ENCODE measurements at places on chromosomes 3 and 15.

GRCh38 chr15:20356444-20356910, 185.1 kb downstream of the GOLGA6L6 start:
- H3K27me3 ChIP-seq: no peaks in the 10 kb centered on the region
- no peak for DNase-seq
- H3K4me1 ChIP-seq: no peaks in the 10 kb centered on the region
- no peaks in the 10 kb centered on the region for H3K36me3 ChIP-seq
- H3K4me3 ChIP-seq: no peak overlapping the region

DNA sequence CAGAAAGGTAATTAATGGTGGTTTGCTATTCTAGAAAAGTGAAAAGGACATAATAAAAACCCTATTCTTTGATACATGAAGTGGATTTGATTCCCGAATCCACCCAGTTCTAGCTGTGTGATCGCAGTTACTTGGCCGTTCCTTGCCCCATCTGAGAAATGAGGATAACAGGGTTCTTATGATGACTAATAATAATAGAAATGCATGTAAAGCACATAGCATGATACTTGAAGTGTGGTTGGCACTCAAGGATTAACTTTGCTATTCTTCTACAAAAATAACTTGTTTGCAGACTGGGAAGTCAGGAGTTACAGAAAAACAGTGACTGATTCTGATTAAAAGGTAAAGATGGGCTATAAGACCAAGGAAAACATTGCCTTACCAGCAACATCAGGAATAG, 26.8 kb downstream of the PARL start:
- no peak overlapping the region for H3K4me3 ChIP-seq
- H3K4me1 ChIP-seq: no peaks in the 10 kb centered on the region
- no peak for DNase-seq
- H3K36me3 ChIP-seq: no peaks in the 10 kb centered on the region
- no peak overlapping the region for H3K27ac ChIP-seq
- H3K27me3 ChIP-seq: no peaks in the 10 kb centered on the region

- no peak for DNase-seq
- H3K27me3 ChIP-seq: no peaks in the 10 kb centered on the region
- H3K4me1 ChIP-seq: no peaks in the 10 kb centered on the region
Observed at GRCh38 chr3:117728226-117728625, 1018.6 kb downstream of the TUSC7 start.

GRCh38 chr3:16305111-16305541, 40.1 kb downstream of the OXNAD1 start:
- no peak for DNase-seq
- no peak overlapping the region for H3K27ac ChIP-seq
- H3K36me3 ChIP-seq: peaks cover 4% of the 10 kb centered on the region
- H3K4me1 ChIP-seq: peaks cover 22% of the 10 kb centered on the region
- no peak overlapping the region for H3K4me3 ChIP-seq

- H3K4me3 ChIP-seq: no peak overlapping the region
- H3K4me1 ChIP-seq: no peaks in the 10 kb centered on the region
- H3K36me3 ChIP-seq: no peaks in the 10 kb centered on the region
- H3K27ac ChIP-seq: no peak overlapping the region
Observed at GRCh38 chr3:169501777-169502320, 161.7 kb downstream of the MECOM start.

- no peaks in the 10 kb centered on the region for H3K36me3 ChIP-seq
- no peak for DNase-seq
- peaks cover 3% of the 10 kb centered on the region for H3K27me3 ChIP-seq
- no peak within 1 kb of the TSS for H3K4me3 ChIP-seq
- no peak within 1 kb of the TSS for H3K27ac ChIP-seq
- H3K4me1 ChIP-seq: peaks cover 7% of the 10 kb centered on the region
Observed at GRCh38 chr3:186612721-186613636, at the start of gene AHSG. Gene AHSG, plus strand, starts transcription at chr3:186613060. Its CDS starts 82 bp downstream, at chr3:186613142.

GRCh38 chr3:64178419-64178818, 46.8 kb downstream of the PRICKLE2 start:
- no peaks in the 10 kb centered on the region for H3K36me3 ChIP-seq
- H3K27ac ChIP-seq: no peak overlapping the region

- no peak overlapping the region for H3K27ac ChIP-seq
- no peak for DNase-seq
- H3K4me1 ChIP-seq: no peaks in the 10 kb centered on the region
- H3K27me3 ChIP-seq: no peaks in the 10 kb centered on the region
Observed at GRCh38 chr3:155572085-155572484, 172.8 kb downstream of the PLCH1 start.

DNA sequence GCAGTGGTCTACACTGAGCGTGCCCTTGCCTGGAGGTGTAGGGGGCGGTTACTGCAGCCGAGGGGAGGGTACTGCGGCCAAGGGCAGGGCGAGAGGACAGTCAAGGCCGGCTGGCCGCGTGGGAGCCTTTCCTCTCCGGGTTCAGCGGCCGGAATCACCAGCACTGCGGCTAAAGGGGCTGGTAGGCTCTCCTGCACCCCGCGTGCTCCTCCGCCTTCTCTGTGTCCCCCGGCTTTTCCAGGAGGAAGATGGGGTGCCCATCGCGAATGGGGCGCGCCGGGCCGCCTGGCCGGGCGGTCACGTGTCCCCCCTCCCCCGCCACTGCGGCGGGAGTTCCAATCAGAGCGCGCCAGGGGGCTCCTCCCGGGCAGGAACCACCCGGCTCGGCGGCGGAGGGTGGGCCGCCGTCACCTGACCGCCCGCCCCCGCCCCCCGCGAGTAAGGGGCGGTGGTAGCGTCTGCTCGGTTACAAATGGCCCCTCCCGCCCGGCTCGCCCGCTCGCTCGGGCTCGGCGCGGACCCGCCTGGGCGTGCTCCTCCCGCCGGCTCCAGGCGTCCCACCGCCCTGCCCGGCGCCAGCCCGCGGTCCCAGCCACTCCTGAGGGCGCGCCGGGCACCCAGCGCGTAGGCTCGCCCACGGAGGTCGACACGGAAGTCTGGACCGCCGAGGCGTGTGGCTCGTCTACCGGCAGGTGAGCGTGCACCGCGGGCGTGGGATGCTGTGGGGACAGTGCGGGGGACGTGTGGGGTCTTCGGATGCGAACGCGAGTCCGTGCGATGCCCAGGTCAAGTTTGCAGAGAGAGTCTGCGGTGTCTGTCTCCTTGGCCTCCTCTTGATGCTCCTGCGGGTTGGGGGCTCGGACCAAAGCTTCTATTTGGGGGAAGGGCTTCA, 242.6 kb upstream of the TOPAZ1 start:
- no peak overlapping the region for H3K27ac ChIP-seq
- DNase-seq: no peak
- H3K4me3 ChIP-seq: peak overlapping the region; percentile 83
- no peaks in the 10 kb centered on the region for H3K36me3 ChIP-seq

- peaks cover 20% of the 10 kb centered on the region for H3K4me1 ChIP-seq
- H3K4me3 ChIP-seq: no peak overlapping the region
- no peaks in the 10 kb centered on the region for H3K27me3 ChIP-seq
- H3K36me3 ChIP-seq: peaks cover 4% of the 10 kb centered on the region
- DNase-seq: peak; percentile 48
- peak overlapping the region; percentile 33 for H3K27ac ChIP-seq
Observed at GRCh38 chr3:16300881-16301359, 35.9 kb downstream of the OXNAD1 start.

GRCh38 chr15:98914626-98915025, 93.0 kb downstream of the PGPEP1L start:
- H3K36me3 ChIP-seq: no peaks in the 10 kb centered on the region
- H3K4me3 ChIP-seq: no peak overlapping the region
- peaks cover 3% of the 10 kb centered on the region for H3K4me1 ChIP-seq
- no peaks in the 10 kb centered on the region for H3K27me3 ChIP-seq
- H3K27ac ChIP-seq: no peak overlapping the region
- DNase-seq: no peak

- H3K4me3 ChIP-seq: no peak overlapping the region
- H3K27ac ChIP-seq: no peak overlapping the region
- H3K27me3 ChIP-seq: no peaks in the 10 kb centered on the region
- DNase-seq: no peak
- H3K4me1 ChIP-seq: no peaks in the 10 kb centered on the region
Observed at GRCh38 chr3:96491868-96492267, 322.5 kb upstream of the EPHA6 start.

DNA sequence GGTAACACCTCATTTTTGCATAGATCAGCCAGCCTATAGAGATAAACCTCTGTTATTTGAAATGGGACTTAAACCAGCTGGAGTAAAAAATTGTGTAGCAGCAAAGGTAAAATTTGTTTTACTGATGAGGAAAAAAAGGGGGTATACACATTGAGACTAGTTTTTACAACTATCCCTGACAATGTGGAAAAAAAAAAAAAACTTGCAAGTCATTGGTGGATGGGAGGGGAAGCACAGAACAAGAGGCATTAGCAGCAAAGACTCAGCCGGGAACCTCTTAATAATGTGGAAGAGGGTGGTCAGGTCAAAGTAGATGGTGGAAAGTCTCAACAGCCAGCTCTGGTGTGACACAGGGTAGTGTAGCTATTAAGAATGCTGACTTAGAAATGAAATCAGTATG, 14.5 kb downstream of the FBXO22 start:
- H3K27ac ChIP-seq: no peak overlapping the region
- DNase-seq: no peak

- no peak overlapping the region for H3K27ac ChIP-seq
- H3K27me3 ChIP-seq: no peaks in the 10 kb centered on the region
- H3K4me1 ChIP-seq: no peaks in the 10 kb centered on the region
- H3K36me3 ChIP-seq: no peaks in the 10 kb centered on the region
- no peak for DNase-seq
Observed at GRCh38 chr15:55457401-55458022, 49.2 kb downstream of the PIERCE2 start.

DNA sequence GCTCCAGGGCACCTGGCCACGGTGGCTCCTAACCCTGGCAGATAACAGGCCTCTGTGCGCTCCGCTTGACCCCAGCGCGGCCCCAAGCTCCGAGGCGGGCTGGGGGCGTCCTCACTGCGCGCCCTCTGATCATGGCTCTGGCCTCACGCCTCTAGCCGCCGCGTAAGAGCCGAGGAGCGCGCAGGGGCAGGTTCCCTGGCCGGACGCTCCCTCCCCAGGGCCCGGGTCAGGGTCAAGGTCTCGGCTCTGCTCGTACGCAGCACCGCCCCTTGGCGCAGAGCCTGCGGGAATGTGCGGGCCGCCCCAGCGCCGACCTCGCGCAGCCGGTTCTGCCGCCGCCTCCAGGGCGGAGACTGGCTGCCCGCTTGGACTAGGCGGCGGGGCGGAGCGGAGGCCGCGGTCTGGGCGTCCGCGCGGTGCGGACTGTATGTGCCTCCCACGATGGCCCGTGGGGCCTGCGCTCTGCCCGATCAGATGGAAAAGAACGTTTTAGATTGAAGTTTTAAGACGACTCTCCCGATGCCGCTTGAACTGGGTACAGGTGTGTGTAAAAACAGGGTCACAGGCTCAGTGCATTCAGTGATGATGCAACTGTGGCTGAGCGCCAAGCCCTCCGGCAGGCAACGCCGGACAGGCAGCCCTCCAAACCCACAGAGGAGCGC, 40.8 kb downstream of the CHST14 start:
- no peak overlapping the region for H3K27ac ChIP-seq
- no peak for DNase-seq
- H3K36me3 ChIP-seq: no peaks in the 10 kb centered on the region
- H3K27me3 ChIP-seq: no peaks in the 10 kb centered on the region
- H3K4me3 ChIP-seq: peak overlapping the region; percentile 53
- H3K4me1 ChIP-seq: peaks cover 9% of the 10 kb centered on the region

GRCh38 chr3:123272547-123272946, 70.8 kb downstream of the SEC22A start:
- no peaks in the 10 kb centered on the region for H3K4me1 ChIP-seq
- no peak overlapping the region for H3K27ac ChIP-seq
- H3K4me3 ChIP-seq: no peak overlapping the region
- DNase-seq: no peak

DNA sequence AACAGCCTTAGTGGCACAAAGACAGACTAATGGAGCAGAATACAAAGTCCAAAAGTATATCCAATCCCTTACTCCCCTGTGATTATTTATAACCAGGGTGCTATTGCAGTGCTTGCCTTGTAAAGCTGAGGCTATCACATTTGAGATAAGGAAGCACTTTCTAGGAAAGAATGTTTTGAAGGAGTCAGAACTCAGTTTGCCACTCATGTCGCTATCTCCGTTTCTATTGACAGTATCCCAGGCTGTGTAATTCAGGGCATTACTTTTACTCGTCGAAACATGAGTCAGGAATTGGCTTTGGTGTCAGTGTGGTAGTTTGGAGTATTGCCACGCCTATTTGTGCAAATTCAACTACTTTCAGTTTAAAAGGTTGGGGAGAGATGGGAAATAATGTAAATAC, 78.4 kb downstream of the FBXL2 start:
- DNase-seq: no peak
- H3K27ac ChIP-seq: no peak overlapping the region
- H3K4me1 ChIP-seq: no peaks in the 10 kb centered on the region
- no peaks in the 10 kb centered on the region for H3K36me3 ChIP-seq
- no peaks in the 10 kb centered on the region for H3K27me3 ChIP-seq

- no peak overlapping the region for H3K4me3 ChIP-seq
- no peaks in the 10 kb centered on the region for H3K27me3 ChIP-seq
- H3K4me1 ChIP-seq: peaks cover 8% of the 10 kb centered on the region
- H3K27ac ChIP-seq: no peak overlapping the region
- DNase-seq: no peak
- no peaks in the 10 kb centered on the region for H3K36me3 ChIP-seq
Observed at GRCh38 chr3:56885453-56885852, 83.7 kb upstream of the ARHGEF3 start.

DNA sequence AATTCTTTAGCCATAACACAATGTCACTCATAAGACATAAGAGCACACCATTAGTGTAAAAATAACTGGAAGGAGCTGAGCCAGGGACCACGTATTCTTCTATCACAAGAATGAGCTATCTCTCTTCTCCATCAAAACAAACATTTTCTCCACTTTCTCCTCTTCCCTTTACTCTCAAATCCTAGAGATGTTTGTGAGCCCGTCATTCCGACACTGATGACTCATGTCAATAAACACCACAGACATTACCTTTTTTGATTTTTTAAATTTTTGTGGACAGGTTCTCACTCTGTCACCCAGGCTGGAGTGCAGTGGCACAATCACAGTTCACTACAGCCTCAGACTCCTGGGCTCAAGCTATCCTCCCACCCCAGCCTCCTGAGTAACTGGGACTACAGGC, 86.6 kb downstream of the MEX3B start:
- H3K27me3 ChIP-seq: no peaks in the 10 kb centered on the region
- H3K36me3 ChIP-seq: no peaks in the 10 kb centered on the region
- H3K27ac ChIP-seq: no peak overlapping the region
- H3K4me1 ChIP-seq: no peaks in the 10 kb centered on the region

GRCh38 chr15:87816811-87817210, 439.7 kb downstream of the NTRK3 start:
- H3K27me3 ChIP-seq: no peaks in the 10 kb centered on the region
- no peak overlapping the region for H3K27ac ChIP-seq
- DNase-seq: no peak
- no peaks in the 10 kb centered on the region for H3K36me3 ChIP-seq

DNA sequence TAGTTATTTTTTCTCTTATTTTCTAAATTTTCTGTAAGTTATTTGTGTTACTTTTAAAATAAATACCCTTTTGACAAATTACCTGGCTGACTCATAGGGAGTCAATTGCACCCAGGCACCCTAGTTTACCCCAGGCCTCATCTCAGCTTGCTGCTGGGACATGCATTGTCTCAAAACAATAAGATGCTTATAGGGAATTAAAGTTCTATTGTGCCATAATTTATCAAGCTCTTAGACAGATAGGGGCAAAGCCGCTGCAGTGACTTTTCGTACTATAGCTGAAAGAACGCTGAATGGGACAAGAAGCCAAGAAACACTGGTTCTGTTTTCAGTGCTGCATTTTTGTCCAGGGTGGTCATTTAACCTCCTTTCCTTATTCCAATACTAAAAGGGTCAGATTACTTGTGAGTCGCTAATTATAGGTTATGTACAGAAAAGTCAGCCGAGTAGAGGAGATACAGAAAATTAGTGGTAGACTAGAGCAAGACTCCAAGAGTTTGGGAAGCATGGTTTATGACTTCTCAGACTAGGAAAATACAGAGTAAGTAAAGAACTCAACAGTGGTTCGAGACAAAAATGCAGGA, 50.3 kb downstream of the EXD1 start:
- H3K4me1 ChIP-seq: no peaks in the 10 kb centered on the region
- no peaks in the 10 kb centered on the region for H3K36me3 ChIP-seq
- no peak overlapping the region for H3K27ac ChIP-seq
- no peak for DNase-seq
- no peak overlapping the region for H3K4me3 ChIP-seq

All from GM12878 (cell line).